ENCODE measurements at places on chromosomes 3 and 15.
A peak's percentile ranks its signal among the peaks of the same experiment; 100 is the strongest.

DNA sequence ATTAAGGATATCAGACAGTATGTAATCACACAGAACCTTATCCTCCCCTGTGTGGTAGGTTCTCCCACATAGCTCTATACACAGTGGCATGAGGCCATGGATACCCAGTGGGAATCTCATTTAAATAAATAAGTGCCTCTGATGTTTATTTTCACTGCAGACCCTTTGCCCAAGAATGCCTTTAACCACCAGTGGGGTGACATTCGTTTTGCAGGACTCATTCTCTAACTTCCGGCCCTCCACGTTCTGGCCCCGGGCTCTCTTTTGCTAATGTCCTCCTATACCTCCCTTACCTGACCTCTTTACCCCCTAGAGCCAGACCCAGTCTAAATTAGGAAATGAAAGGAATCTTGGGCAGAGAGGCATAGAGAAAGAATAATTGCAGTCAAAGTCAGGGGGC is 8.3 kb downstream of the CCDC80 start:
- DNase-seq, result no peak

DNA sequence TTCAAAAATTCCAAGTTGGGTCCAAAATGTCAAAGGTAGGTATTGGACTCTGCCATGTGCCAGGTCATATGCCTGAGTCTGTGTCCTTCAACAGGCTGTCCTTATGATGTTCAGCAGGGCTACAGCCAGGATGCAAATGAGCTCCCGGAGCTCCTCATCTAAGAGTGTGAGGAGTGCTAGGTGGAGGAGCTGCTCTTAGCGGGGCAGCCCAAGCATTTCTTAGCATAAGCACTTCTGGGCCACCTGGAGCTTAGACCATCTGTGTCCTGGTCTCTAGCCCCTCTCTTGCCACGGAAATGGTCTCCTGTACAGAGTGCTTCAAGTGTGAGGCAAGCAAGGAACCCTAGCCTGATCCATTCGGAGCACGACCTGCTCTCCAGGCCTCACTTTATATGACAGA is 64.6 kb upstream of the PRR23C start:
- no peak for DNase-seq

- DNase-seq, result no peak
These were observed 5.0 kb upstream of the ATP8B4 start for GRCh38 chr15:50123861-50124557.

DNA sequence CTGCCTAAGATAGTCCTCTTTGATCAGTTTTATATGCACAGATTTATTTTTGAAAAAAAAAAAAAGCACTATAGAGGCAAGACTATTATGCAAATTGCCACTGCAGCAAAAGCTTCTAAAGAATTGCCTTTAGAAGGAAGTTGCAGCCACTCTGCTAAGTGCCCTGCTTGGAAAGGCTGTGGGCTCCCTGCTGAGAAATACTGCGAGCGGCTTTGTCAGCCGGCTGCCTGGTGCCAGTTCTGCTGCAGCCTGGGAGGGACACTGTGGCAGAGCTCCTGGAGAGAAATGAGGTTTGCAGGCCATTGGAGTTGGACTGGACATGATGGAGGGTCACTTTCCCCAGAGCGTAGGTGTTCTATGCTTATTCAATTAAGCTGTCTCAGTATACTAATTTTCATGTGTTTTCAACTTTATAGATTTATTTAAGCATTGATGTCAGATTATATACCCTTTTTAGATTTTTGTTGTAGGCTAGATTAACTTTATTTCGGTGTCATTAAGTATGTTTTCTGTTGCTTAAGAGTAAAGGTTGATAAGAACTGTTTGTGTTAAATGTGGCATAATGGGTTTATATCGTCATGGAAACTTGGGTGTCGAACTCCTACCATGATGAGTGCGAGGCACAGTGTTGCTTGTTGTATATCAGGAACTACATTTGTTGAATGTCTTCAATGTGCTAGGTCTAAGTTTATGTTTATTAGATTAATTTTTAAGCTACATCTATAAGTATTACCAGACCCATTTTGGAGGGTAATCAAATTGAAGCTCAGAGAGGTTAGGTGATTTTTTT is 6.6 kb downstream of the MAP2K5 start:
- no peak for DNase-seq

GRCh38 chr3:190862209-190863118 is at the start of gene GMNC:
Gene GMNC (minus strand): TSS chr3:190862694. CDS start chr3:190862615, 79 bp downstream.
- peak; percentile 60 for DNase-seq
